ENCODE measurements at places on chromosomes 4 and X. TPM values are rescaled to one million over a fixed set of nuclear protein-coding genes. Genes with fewer than 3 reads are reported as not detected.

- DNase-seq, result no peak
Measured at GRCh38 chr4:43732829-43733426, 715.7 kb downstream of the KCTD8 start.

- DNase-seq, result no peak
Measured at GRCh38 chr4:7763788-7764187, 175.9 kb downstream of the AFAP1 start.

- DNase-seq, result no peak
Measured at GRCh38 chr4:112156112-112156511, 10.9 kb downstream of the FAM241A start.

DNA sequence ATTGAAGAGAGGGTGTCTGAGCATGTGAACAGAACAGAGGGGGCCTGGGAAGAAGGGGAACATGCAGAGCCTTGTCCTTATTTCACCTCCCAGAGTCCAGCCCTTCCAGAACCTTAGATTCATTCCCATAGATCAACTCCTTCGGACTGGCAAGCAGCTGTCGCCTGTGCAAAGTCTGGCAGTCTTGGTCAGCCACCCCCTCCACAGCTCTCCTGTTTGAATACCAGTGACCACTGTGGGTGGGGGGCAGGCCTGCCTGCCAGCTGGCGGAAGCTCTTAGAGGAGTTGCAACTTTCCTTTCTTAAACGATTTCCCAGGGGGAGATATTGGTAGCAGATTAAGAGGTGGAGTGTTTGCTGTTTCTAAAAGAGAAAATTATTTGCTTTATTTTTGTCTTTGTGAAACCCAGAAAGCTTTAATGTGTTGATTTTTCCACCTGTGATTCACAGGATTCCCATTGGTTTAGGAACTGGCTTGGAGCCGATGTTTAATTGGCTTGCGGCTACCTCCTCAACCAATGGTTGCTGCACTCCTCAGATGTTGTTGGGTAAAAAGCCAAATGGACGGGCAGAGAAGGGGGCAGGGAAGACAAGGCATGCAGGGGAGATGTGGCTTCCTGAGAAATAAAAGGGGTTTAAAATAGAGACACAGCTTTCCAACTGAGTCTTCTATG, 62.2 kb upstream of the PRPS1 start:
- DNase-seq, result peak; percentile 30

DNA sequence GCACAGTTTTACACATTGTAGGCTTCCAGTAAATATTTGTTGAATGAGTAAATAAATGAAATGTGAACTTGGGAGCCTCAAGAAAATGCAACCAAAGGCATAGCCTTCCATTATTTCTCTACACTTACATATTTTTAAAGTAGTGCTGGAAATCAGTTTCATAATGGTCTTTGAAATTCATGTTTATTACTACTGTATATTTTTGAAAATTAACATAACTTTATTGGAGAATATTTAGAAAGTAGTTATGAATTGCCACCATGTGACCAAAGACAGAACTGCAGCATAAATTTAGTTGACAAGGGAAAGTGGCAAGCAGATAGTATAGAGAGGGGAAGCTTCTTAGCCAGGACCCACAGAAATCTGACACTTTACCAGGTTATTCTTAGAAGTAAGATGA, 6.4 kb downstream of the TCEAL8 start:
- peak; percentile 16 for DNase-seq

- no peak for DNase-seq
Measured at GRCh38 chrX:151363316-151363715, 33.7 kb upstream of the VMA21 start.

DNA sequence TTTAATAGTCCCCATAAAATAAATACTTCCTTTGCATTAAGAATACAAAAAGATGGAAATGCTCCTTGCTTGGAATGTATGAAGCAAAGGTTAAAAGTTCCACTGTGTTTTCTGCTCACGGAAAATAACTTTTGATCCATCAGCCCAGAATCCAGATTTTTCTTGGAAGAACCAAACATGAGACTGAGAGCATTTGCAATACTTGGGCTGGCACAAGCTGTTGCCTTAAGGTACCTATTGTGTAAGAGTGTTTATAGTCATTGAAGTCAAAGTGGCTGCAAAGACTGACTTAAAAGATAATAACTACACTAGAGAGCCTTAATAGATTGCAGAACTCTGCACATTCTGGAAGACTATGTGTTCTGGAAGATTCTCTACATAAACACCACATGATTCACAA, 281.4 kb downstream of the RAB28 start:
- no peak for DNase-seq

MAP7D2 gene
- 10.1 TPM for polyA plus RNA-seq

NCAPG gene
- polyA plus RNA-seq, result 23.9 TPM

Measured in A549 (cell line).